ENCODE measurements at places on chromosomes 6 and 20. TPM values are rescaled to one million over a fixed set of nuclear protein-coding genes. Genes with fewer than 3 reads are reported as not detected.

RRAGD gene
- 60.9 TPM for polyA plus RNA-seq

RIN2 gene
- polyA plus RNA-seq, result 20.3 TPM

SRXN1 gene
- polyA plus RNA-seq, result 18.0 TPM

TREM2 gene
- 0.28 TPM for polyA plus RNA-seq

- H3K4me1 ChIP-seq, result no peaks in the 10 kb centered on the region
- no peak overlapping the region for H3K4me3 ChIP-seq
- H3K27me3 ChIP-seq, result no peaks in the 10 kb centered on the region
- H3K27ac ChIP-seq, result no peak overlapping the region
- no peaks in the 10 kb centered on the region for H3K36me3 ChIP-seq
These were observed 900.0 kb downstream of the KIF16B start for GRCh38 chr20:15673206-15673605.

DNA sequence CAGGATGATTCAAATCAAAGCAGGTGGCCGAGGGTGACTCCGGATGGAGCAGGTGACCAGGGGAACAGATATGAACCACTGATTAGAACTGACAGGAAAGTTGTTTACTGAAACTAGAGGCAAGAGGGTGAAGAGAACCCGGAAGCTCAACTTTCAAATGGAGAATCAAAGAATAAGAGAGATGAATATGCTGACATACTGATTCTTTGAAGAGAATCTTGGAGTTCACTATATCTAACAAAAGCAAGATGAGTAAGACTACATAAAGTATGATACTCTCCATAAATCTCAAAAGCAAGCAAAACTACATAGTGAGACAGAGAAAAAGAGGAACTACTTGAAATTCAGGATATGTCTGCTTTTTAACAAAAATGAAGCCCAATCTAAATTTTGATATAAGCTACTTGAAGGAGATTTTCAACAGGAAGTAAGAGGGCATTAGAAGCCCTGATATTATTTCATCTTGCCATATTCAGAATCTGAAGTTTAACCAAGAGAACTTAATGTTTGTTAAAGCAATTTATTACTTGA, 4.0 kb upstream of the UBD start:
- no peaks in the 10 kb centered on the region for H3K4me1 ChIP-seq
- H3K27ac ChIP-seq, result no peak overlapping the region
- DNase-seq, result no peak
- H3K4me3 ChIP-seq, result no peak overlapping the region
- H3K36me3 ChIP-seq, result no peaks in the 10 kb centered on the region

GRCh38 chr6:9095729-9096128, 660.4 kb upstream of the SLC35B3 start:
- DNase-seq, result no peak
- H3K4me1 ChIP-seq, result no peaks in the 10 kb centered on the region
- H3K4me3 ChIP-seq, result no peak overlapping the region

DNA sequence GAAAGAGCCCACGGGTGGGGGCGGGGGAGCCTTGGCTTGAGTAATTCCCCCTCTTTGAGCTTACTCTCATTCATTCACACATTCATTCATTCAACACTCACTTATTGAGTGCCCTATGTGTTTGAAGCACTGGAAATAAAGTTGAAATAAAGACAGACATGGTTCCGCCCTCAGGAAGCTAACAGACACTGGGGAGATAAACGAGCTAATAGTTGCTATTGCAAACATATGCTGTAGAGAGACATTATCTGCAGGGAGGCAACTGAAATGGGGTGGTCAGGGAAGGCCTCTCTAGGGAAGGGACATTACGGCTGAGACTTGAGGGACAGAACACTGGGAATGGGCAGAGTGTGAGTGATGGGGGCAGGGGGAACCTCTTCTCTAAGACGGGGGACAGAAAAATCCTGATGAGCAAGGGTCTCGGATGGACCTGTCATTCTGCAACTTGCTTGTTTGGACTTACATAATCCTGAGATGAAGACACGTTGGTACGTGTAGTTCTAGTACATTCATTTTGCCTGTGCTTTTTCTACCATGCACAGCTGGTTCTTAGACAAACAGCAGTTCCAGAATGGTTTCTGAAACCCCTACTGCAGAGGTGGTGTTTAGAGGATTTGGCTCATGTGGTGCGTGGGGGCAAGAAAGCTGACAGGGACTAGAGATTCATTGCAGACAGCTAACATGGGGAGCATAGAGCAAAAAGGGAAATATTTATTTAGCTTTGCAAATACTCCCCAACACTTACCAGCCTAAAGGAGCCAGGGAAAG, 71.1 kb upstream of the BLCAP start:
- H3K4me1 ChIP-seq, result no peaks in the 10 kb centered on the region
- H3K27ac ChIP-seq, result no peak overlapping the region
- H3K36me3 ChIP-seq, result no peaks in the 10 kb centered on the region
- H3K27me3 ChIP-seq, result peaks cover 32% of the 10 kb centered on the region
- no peak overlapping the region for H3K4me3 ChIP-seq
- no peak for DNase-seq

DNA sequence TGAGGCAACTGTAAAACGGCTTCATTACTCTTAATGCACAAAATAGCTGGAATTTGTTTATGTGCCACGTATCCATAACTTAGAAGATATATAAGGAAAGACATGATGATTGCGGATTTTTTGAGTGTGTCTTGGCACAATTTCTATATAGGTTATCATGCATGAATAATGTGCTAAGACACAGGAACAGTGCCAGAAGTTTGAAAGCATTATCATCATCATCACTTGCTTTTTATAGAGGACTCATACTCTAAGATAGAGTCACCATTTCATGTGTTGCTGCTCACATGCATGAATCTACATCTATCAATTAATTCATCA, 113.4 kb downstream of the ELOVL4 start:
- H3K4me1 ChIP-seq, result no peaks in the 10 kb centered on the region
- DNase-seq, result no peak
- no peaks in the 10 kb centered on the region for H3K36me3 ChIP-seq

Data from large intestine (tissue), 12 donors.